CD4-positive, alpha-beta T cell treated with Interleukin-4 for 1 hour (primary cell): ENCODE measurements at places on chromosomes 12 and 14.
A peak's percentile ranks its signal among the peaks of the same experiment; 100 is the strongest.

- DNase-seq = no peak
Measured at GRCh38 chr12:131387281-131388163, 323.4 kb upstream of the SFSWAP start.

DNA sequence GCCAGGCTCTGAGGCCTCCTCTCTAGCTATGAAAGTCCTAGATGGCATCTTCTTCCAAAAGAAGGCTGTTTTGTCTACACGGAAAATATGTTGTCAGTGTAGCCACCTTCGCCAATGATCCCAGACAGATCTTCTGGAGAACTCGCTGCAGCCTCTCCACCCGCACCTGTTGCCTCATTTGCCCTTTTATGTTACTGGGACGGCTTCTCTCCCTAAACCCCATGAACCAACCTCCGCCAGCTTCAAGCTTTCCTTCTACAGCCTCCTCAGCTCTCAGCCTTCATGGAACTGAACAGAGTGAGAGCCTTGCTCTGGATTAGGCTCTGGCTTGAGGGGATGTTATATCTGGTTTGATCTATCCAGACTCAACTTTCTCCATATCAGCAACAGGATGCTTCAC lies 10.8 kb downstream of the P2RX2 start:
- no peak for DNase-seq

DNA sequence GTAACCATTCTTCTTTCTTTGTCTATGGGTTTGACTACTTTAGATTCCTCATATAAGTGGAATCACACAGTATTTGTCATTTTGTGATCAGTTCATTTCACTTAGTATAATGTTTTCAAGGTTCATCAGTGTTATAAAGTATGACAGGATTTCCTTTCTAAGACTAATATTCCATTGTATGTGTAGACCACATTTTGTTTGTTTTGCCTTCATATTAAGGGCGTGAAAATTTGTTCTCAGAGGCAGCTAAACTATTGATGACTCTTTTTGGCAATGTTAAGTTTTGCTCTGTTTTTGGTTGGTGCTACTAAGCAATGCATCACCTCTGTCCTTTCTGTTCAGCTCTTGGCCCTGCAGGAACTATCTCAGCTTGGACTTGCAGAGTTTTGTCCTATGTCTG lies 1.7 kb upstream of the KLRG1 start:
- no peak for DNase-seq

DNA sequence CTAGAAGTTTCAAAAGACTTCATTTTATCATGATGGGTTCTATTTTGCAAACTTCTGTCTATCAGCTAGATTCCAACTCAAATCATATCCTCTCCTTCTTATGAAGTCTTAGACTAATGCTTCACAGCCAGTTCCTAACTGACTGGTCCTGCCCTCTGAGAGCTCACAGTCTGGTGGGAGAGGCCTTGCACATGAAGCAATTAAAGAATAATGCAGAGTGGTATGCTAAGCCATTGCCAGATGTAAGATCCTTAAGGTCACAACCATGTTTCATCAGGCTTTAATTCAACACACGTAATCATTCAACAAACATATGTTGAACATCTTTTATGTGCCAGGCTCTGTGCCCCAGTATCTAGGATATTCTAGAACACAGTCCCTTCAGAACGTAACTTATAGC lies 125.8 kb upstream of the TMPO start:
- no peak for DNase-seq

- DNase-seq = no peak
Measured at GRCh38 chr12:104433061-104433460, 23.7 kb upstream of the CHST11 start.

- no peak for DNase-seq
Measured at GRCh38 chr12:130744274-130744673, 28.2 kb upstream of the RIMBP2 start.

- DNase-seq = no peak
Measured at GRCh38 chr14:54698966-54699530, 132.1 kb downstream of the SAMD4A start.

GRCh38 chr14:55043528-55043927 lies 7.9 kb upstream of the MAPK1IP1L start:
- no peak for DNase-seq

DNA sequence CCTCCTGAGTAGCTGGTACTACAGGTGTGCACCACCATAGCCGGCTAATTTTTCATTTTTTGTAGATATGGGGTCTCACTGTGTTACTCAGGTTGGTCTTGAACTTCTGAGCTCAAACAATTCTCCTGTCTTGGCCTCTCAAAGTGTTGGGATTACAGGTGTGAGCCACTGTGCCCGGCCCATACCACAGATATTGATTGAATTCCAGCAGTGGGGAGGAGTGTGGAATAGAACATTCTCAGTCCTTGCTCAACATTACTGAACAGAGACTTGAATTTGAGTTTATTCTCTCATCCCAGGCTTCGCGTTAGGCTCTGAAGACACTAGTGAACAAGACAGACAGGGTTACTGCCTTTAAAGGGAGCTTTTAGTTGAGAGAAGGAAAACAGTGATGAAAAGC lies 39.6 kb downstream of the PTPN11 start:
- DNase-seq = no peak

DNA sequence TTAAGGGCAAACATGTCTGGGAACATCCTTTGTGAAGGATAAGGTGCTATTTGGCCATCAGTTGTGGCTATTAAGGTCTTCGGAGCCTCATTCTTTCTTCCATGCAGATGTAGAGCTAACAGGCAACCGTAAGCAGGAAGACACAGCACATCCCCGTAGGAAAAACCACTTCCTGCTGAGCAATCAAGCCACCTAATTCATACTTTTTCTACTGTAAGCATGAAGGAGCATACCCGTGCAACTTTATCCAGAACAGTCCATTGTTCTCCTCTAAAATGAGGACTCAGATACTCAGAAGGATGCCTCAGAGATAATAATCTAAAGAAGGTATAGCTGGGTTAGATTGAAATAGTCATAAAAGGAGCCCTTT lies 232.0 kb downstream of the PPM1H start:
- DNase-seq = no peak

- DNase-seq = no peak
Measured at GRCh38 chr14:24094841-24095270, 745 bp downstream of the PCK2 start.

DNA sequence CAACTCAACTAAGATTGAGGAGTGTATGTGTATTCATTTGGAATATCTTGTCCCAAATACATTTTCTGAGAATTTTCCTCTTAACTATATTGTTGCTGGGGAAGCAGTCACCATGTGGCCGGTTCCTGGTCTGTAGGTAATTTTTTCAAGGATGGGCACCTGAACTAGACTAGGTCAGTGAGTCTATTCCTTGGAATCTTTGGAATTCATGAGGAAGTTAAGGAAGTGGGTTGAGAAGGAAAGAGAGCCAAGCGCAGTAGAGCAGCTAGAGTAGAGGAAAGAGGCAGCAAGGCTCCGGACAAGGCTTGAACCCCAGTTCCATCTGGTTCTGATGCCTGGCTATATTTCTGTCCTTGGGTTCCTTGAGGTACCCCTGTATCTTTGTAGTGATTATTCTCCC lies 183.7 kb downstream of the DACT1 start:
- no peak for DNase-seq

- peak; percentile 29 for DNase-seq
Measured at GRCh38 chr12:21169878-21170472, 39.0 kb downstream of the SLCO1B1 start.

DNA sequence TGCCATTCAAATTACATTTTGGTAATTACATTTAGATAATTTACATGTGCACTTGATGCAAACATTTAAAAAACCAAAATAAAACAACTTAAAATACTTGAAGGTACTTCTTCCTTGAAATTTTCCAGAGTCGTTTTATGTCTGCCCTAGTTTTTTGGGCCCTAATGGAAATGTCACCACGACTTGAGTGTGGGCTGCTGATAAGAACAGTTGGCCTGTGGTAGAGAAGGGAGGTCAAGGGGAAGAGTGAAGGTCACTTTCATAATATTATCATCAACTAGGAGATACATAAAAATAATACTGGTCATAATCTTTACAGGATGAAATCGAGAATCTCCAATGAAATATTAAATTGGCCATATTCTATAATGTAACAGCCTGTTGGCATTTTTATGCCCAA lies 23.1 kb downstream of the ZDHHC17 start:
- DNase-seq = no peak

GRCh38 chr12:33602515-33602914 lies 162.9 kb upstream of the SYT10 start:
- DNase-seq = no peak

DNA sequence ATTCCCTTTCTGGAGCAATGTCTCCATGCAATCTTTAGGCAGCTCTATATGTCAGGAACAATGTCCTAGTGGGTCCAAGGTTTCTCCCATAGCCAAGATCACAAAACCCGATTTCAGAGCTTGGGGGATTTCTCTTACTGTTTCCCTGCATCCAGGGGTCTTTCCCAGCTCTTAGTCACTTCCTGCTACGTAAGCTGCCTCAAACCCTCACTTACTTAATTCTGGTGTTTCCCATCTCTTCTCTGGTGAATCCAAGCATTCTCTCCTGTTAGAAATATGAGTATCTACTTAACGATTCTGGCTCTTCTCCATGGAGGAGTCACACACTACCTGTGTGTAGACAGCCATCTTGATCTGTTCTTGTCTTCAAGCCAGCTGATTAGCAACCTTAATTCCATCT lies 80.0 kb downstream of the IFNG-AS1 start:
- DNase-seq = no peak

DNA sequence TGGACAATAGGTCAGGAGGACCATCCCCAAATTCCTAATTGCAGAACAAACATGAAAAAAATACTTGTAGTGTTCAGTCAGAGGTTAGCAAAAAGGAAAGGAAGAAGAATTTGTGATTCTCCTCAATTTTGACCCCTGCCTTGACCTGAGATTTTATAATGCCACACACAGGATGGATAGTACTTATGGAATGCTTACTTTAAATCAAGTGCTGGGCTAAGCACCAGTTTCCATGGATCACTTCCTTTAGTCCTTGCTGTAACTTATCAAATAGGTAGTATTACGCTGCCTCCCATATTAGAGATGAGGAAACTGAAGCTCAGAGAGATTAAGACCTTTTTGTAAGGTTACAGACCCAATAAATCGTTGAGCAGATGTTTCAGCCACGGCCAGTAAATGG lies 81.2 kb upstream of the OVCH1 start:
- no peak for DNase-seq

DNA sequence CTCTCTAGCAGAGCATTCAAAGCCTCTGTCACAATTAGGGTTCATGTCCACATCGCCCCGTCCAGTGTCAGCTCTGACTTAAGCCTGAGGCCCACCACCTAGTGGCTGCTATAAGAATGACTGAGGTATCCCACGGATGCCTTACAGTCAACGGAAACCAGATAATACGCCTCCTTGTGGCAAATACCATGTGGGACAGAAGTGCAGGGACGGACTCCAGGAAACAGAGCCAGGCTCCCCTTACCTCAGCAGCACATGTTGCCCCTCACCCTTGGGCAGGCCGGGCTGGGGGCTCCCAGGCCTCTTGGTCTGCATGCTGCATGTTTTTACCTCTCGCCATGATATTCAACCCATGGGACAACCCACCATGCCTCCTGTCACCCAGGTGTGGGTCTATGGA lies 86.3 kb downstream of the VWF start:
- DNase-seq = peak; percentile 53

DNA sequence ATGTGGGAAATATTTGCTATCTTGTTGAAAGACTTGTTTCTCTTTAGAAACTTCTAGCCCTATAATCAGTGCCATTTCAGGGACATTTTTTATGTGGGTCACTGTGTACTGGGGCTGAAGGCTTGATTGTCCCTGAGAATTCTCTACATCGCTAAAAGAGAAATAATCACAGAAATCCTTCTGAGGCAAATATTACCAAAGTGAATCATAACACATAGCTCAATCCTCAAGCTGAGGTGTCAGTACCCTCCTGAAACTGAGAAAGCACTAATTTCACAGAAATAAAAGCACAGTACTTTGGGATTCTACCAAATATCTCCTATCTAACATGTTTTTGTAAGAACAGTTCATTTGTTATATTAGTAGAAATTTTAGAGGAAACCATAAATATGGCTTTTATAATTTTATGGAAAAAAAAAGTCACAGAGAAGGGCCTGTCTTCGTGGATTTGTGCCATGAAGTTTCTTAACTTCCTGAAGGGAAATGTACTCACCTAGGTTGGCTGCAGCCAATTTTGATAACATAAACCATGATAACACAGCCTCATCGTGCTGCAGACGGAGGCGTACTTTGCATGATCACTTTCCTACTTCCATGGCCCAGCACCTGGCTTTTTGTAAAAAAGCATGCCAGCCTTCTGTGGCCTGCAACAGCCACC lies 163.7 kb upstream of the HIF1A start:
- DNase-seq = no peak

GRCh38 chr12:46266382-46266791 lies 2.5 kb downstream of the SLC38A1 start:
- peak; percentile 67 for DNase-seq

DNA sequence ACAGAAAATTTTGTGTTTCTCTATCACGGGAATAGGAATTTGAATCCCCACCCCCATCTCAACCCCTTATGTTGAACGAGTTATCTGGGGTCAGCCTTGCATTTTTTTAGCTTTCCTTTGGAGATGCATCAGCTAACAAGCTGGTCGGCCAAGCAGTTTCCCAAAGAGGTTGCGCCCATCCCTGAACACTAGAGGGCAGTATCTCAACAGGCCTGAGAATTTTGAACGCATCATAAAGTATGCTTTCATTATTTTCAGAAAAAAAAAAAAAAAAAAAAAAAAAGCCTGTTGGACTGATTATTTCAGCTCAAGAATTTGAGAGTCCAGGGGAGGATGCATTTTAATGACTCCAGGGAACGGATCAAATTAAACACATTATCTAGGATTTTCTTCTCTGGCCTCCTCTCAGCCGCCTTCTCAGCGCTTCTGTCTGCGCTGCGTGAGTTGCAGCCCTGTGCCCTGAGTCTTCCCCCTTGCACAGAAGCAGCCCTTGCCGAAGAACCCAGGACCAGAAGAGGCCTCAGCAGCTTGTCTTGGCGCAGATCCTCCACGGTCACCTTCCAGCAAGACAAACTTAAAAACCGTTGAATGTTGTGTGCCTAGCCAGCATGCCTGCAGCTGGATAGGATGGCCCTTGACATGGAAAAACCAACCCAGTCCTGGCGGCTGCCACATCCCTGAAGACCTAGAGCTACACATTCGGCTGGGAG lies 76.6 kb upstream of the GZMB start:
- peak; percentile 65 for DNase-seq

DNA sequence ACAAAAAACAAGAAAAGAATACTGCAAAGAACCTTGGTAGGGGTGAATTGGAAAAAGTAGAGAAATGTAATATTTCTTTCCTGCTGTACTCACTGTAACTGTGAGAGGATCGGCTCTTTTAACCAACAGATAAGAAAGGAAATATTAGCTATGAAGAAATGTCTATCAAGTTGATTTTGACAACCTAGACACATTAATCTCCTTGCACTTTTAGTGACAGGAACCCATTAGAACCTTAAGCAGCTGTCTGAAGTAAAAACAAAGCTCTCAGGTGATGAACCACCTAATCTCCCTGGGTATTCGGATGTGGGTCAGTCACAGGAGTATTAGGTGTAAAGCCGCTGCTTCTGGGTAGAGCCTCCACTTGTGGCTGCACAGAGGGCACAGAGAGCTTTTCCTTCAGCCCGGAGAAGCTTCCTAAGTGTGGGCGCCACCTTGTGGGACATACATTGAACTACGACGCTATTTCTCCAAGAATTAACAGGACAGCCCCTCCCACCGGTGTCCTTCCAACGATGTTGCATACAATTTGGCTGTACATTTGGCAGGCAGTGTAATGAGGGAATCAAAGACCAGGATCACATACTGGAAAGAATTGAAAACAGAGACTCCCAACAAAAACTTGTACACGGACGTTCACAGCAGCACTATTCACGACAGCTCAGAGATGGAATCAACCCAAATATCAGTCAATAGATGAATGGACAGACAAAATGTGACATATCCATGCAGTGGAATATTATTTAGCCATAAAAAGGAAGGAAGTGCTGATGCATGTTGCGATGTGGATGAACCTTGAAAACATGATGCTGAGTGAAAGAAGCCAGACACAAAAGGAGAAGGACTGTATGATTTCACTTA lies 28.9 kb upstream of the MAPKAPK5 start:
- peak; percentile 72 for DNase-seq
